ENCODE measurements at places on chromosomes 1 and 21.

- DNase-seq, result no peak
Observed at GRCh38 chr1:216758161-216758560, 34.9 kb upstream of the ESRRG start.

DNA sequence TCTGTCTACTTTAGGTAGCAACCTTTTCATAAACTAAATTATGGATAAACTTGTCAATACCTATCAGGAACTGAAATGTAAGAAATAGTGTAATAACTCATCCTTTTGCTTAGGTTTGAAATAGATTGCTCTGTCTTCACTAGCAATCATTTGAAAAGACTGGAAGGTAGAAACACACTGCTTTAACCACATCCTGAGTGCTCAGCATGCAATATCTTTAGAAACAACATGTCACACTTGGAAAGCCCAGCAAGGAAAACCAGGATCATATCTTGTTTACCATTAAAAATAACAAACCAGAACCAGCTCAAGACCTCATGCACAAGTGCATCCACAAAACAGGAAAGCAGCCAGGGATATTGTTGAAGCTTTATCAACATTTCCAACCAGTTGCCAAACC is 3.6 kb downstream of the KCNJ6 start:
- no peak for DNase-seq

DNA sequence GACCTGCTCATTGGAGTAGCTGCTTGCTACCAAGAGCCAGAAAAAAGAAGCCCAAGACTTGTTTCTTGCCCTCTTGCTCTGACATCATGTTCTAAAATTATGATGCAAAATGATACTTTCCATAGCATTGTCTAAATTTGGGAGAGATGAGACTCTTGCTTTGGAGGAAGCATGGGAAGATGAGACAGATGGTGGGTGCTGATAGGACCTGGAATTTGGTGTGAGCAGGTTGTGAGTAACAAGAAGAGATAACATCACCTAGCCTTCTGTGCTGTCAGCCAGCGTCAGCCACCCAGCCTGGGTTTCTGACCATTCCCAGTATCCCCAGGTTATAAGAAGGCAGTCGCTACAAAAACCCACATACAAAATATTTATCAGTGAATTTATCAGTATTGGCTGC is 67.1 kb upstream of the GCLM start:
- DNase-seq, result no peak

GRCh38 chr21:45554477-45555175 is 12.4 kb upstream of the SLC19A1 start:
- DNase-seq, result peak; percentile 93

GRCh38 chr1:109879881-109880525 is 30.6 kb upstream of the CSF1 start:
- no peak for DNase-seq

DNA sequence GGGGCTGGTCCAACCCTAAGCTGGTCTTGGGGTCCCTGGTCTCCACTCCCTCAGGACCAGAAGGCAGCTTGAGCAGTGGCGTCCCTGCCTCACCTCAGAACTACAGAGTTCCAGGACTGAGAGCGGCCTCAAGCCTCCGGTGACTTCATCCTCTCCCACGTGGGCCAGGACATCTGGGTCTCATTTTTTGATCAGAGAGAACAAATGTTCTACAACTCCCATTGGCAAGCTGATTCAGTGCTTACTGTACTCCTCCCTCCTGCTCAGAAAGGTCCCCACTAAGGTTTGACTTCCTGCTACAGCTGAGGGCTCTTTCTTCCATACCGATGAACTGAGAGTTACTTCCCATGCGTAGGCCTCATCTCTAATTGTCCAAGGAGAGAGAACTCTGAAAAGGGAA is 78.5 kb downstream of the PLXNA2 start:
- DNase-seq, result no peak

- no peak for DNase-seq
Observed at GRCh38 chr1:228490120-228491078, 3.2 kb downstream of the RNF187 start.

- peak; percentile 32 for DNase-seq
Observed at GRCh38 chr1:211352985-211353515, 26.4 kb downstream of the TRAF5 start.

- DNase-seq, result no peak
Observed at GRCh38 chr1:159943908-159944622, 1.3 kb downstream of the IGSF9 start.

GRCh38 chr1:112371775-112372174 is 24.2 kb upstream of the CTTNBP2NL start:
- no peak for DNase-seq

DNA sequence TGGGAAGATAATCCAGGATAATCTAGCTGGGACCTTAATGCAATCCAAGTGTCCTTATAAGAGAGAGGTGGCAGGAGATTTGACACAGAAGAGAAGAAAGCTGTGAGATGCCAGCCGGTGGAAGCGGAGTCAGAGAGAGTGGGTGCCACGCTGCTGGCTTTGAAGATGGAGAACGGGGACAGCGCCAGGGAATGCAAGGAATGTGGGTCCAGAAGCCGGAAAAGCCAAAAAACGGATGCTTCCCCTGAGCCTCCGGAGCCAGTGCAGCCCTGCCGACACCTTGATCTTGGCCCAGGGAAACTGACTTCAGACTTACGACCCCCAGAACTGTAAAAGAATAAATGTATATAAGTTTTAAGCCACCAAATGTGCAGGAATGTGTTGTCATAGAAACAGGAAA is 152.6 kb downstream of the ZNF281 start:
- no peak for DNase-seq

DNA sequence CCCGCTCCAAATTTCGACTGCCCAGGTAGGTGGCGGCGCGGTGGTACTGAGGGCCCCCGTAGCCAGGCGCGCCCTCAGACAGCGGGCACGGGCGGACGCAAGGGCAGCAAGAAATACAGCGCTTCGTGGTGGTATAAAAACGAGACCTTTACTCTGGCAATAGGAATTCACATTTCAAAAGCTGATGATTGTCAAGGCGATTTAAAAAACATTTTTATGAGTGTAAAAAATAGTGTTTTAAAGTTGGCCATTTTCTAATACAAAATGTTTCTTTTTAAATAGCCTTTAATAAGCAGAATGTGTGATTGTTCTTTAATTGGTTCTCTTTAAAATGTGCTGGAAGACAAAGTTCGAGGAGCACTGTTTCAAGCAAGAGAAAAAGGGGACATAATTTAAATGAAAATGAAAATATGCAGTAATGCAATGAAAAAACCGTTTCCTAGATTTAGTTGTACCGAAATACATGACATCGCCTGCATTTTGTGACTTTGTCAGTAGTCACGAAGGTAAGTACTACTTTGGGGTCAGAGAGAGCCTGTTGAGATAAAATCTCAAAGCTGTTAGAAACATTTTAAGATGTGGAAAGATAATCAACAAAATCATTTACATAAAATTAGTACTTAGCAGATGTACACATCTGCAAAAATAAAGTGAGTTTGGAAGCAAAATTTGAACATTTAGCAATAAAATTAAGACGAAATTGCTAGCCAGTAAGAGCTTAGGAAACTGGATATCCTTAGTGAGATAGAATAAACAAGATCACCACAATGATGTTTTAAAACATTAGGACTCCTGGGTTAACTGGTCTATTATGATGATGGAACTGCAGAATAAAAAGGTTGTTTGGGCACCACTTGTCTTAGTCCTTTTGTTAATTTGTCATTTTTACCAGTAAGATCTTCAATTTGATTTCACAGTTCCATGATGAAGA is 1.1 kb upstream of the PSMG1 start:
- DNase-seq, result no peak

GRCh38 chr1:37723390-37724078 is 31.2 kb downstream of the CDCA8 start:
- no peak for DNase-seq

DNA sequence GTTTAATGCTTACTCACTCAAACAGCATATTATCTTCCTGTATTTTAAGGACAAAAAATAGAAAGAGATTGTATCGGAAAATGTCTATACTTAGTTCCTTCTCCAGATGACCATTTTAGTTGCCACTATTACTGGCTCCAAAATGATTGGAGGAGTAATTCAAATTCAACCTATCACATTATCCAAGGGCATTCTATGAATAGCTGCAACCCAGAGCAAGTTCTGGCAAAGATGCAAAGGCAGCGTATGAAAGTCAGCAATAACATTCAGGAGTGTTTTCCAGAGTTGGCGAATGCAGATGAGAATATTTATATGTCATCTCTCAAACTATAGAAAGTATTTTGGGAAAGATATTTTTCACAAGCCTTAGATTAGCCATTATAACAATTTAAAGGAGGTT is 389.8 kb upstream of the ADGRL2 start:
- no peak for DNase-seq

- DNase-seq, result no peak
Observed at GRCh38 chr1:34631126-34631525, 123.7 kb upstream of the GJB5 start.

DNA sequence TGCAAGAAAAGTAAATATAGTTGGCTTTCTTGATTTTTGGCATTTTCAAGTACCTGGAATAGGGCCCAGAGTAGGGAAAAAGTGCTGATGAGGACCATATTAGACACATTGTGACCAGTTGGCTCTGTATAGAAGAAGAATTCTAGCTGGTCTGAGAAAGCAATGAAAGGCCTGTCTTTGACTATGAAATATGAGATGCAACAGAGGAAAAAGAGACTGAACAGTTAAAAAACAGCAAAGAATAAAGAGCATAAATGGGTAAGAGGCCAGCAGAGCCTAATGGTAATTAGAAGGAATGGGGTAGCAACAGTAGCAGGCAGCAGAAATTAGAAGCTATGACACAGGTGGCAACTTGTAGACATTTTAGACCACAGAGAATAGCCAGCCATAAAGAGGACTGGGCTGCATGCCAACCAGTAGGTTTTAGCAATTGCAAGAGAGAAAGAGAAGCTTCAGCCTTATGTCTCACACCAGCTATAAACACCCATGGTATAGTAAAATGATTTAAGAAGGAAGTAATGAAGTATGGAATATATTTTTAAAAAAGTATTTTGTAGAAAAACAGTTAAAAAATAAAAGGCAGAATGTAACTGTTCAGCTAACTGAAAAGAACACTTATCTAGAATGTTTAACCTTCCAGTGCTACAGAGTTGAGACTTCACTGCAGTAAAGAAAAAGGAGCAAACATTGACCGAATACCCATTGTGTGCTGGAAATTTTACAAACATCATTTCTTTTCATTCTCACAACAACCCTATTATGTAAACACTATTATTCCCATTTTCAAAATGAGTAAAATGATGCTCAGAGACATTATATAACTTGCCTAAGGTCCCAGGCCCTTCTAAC is 114.1 kb downstream of the LHX4 start:
- DNase-seq, result no peak

DNA sequence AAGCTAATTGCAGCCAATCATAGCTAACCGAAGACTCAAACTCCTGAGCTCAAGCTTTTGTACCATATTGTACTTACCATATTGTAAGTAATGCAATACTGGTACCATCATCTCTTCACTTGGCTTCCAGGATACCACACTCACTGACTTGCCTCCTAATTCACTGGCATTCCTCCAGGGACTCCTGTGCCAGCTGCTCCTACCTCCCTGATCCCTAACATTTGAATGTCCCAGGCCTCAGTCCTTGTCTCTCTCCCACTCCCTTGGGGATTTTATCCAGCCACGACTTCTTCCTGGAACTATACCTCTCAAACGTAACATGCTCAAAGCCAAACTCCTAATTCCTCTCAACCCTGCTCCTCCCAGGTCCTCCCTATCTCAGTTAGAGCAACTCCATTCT is 33.8 kb downstream of the USP48 start:
- no peak for DNase-seq

DNA sequence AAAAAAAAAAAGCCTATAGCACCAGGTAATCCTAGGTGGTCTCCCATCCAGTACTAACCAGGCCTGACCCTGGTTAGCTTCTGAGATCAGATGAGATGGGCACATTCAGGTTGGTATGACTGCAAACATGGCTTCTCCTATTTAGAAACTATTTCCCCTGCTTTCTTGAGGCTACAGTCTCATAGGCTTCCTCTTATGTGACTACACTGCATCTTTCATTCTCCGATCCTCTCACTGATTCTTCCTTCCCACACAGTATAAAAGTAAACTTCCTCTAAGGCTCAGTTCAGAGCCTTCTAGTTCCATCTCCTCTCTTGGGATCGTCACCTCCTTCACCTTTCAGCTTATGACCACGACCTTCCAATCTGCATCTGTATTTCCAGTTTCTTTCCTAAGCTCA is 30.4 kb upstream of the RNF2 start:
- DNase-seq, result no peak

GRCh38 chr1:223374064-223374610 is 10.2 kb upstream of the SUSD4 start:
- no peak for DNase-seq

GRCh38 chr1:232014941-232015340 is 388.4 kb downstream of the DISC1 start:
- DNase-seq, result no peak

DNA sequence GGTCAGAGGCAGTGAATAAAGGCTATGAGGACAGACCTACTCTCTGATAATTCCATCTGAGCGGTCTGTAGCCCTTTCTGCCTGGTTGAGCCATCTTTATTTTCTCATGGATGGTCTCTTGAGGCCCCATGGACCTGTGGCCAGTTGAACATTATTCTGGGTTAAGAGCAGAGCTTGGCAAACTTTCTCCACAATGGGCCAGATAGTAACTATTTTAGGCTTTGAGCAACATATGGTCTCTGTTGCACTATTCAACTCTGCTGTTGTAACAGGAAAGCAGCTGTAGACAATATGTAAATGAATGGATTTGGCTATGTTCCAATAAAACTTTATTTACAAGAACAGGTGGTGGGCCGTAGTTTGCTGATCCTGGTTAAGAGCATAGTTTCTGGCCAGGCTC is 62.7 kb downstream of the KAZN start:
- DNase-seq, result no peak

GRCh38 chr1:221863635-221864034 is 121.7 kb upstream of the DUSP10 start:
- DNase-seq, result no peak

- DNase-seq, result no peak
Observed at GRCh38 chr1:83961571-83962295, 37.2 kb downstream of the TTLL7 start.

DNA sequence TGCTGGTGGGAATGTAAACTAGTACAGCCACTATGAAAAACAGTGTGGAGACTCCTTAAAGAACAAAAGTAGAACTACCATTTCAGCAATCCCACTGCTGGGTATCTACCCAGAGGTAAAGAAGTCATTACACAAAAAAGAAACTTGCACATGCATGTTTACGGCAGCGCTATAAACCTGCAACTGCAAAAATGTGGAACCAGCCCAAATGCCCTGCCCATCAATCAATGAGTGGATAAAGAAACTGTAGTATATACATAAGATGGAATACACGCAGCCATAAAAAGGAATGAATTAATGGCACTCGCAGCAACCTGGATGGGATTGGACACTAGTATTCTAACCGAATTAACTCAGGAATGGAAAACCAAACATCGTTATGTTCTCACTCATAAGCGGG is 51.0 kb downstream of the ZSWIM5 start:
- no peak for DNase-seq

DNA sequence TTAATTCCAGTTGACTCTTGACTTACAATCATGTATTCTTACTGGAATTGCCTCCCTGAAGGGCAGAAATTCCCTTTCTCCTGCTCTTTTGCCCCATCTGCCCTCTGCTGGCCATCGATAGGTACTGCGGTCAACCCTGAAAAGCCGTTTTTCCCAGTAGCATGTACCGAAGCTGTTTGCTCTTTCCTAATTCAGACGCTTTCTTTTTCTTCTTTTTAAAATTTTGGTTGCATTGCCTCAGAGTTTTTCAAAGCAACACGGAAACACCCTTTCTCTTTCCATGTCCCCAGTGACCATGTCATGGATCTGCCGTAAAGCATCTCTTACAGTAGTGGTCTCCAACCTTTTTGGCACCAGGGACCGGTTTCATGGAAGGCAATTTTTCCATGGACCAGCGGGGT is 164.2 kb upstream of the C1orf21 start:
- DNase-seq, result no peak

- DNase-seq, result no peak
Observed at GRCh38 chr1:185495007-185495406, 178.0 kb upstream of the IVNS1ABP start.

Data from activated CD8-positive, alpha-beta memory T cell treated with anti-CD3 and anti-CD28 coated beads for 1 hour (primary cell).